Trophoblast cell (in vitro differentiated cells and primary cell): ENCODE measurements at places on chromosomes 5 and 9.

- DNase-seq = no peak
Measured at GRCh38 chr5:76485511-76485910, 82.4 kb downstream of the IQGAP2 start.

DNA sequence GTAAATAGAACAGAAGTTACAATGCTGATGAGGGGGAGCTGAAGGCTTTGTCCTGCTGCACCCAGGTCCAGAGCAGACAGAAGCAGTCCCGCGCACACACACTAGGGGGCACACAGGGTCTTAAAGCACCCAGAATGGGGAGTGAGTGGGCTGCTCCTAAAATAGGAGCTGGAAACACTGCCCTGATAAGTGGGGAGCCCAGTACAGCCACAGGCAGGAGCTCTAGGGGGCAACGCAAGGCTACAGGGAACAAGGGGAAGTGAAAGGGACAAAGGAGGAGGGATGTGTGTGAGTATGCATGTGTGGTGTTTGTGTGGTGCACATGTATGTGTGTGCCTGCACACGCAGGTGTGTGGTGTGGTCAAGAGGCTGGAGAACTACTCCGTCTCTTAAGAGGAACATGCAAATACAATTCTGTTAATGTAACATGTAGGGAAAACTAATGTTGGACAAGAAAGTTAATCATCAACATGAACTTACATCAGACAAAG lies 191.5 kb downstream of the ROR2 start:
- DNase-seq = peak; percentile 8

DNA sequence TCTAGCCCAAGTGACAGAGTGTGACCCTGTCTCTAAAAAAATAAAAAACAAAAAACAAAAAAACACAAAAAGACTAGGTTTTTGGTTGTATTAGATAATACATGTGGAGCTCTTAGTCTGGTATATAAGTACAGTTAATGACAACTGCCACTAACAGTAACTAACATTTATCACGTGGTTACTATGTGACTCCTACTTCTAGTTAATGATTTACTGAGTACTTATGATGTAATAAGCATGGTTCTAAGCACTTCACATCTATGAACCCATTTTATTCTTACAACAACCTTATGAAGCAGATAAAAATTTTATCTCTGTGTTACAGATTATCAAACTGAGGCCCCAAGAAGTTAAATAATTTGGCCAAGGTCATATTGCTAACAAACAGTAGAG lies 6.1 kb upstream of the TMEFF1 start:
- no peak for DNase-seq

DNA sequence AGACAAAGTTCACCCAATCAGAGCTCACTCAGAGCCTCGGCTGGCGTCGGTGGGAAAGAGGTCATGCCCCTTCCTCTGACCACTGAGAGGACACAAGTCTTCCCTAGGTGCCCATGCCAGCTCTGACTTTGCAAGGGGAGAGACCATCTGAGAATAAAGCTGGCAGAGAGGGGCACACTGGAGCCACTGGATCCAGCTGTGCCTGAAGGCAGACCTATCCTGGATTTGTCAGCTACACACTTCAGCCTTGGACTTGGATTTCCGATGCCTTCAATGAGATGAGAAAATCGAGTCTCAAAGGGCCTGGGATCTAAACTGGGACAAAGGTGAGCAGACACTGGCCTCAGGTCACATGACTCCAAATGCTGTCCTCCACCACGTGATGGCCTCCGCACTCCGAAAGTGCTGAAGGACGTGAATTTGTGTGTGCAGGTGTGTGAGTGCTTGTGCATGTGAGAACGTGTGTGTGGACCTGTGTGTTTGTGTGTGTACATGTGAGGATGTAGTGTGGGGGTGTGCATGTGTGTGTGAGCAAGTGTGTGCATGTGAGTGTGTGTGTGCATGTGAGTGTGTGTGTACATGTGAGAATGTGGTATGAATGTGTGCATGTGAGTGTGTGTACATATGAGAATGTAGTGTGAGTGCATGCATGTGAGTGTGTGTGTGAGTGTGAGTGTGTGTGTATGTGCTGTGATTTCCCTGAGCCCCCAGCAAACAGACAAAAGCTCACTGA lies 37.9 kb downstream of the BARX1 start:
- DNase-seq = no peak

- peak; percentile 92 for DNase-seq
Measured at GRCh38 chr9:130940693-130941576, 1.9 kb upstream of the FIBCD1 start.

GRCh38 chr5:177557041-177557647 lies 2.8 kb upstream of the FAM193B start:
- DNase-seq = no peak

GRCh38 chr5:171129308-171129707 lies 179.7 kb upstream of the TLX3 start:
- DNase-seq = no peak

DNA sequence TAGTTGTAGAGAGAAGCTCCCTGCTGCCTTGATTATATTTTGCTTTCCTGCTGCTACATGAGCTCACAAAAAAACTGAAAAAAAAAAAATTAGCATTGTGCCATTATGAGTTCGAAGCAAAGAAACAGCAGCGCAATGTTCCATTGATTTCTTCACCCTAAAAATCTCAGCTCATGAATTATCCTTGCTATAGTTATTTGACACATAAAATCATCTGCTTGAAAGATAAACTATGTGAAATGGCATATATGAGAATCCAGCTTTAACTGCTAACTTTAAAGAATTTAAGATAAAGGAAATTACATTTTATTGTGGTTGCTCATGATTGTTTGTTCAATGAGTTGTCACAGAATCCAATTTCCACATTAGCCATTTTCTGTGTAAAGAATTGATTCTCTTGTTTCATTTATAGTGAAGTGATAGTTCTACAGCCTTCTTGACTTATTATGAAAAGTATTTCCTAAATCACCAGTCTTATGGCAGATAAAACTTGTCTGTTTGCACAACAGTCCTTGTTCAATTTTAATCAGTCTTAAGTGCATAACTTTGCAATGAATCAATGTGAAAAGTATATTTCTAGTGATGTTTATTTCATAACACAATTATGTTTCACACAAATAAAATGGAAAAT lies 1275.0 kb upstream of the CDH9 start:
- no peak for DNase-seq

- no peak for DNase-seq
Measured at GRCh38 chr5:96408210-96408777, 24.8 kb downstream of the PCSK1 start.

DNA sequence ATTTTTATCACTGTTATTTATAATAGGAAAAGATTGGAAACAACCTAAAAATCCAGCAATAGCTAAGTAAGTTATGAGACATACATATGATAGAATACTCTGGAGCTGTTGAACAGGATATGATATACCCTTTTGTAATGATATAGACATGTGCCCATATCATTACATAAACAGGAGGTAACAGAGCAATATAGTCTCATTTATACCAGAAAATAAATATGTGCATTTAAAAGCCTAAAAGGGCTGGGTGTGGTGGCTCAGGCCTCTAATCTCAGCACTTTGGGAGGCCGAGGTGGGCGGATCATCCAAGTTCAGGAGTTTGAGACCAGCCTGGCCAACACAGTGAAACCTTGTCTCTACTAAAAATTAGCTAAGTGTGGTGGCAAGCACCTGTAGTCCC lies 2.3 kb upstream of the FABP6 start:
- DNase-seq = no peak

- peak; percentile 53 for DNase-seq
Measured at GRCh38 chr5:32042551-32042961, 131.6 kb downstream of the GOLPH3 start.

DNA sequence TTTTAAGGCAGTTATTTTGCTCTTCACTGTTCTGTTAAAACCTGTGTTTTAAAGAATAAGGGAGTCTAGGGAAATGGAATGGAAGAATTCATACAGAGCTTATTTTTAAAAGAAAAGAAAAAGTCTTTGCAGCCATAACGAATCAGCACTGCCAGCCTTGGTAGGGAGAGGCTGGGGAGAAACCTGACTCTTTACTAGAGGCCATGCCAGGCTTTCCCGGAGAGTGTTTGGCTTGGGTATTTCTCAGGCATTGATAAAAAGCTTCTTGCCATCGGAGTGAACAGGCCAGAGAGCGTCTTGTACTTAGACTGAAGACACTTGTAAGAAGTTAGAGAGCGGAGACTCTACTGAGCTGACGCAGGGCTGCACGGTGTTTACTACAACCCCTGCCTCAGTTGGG lies 72.7 kb upstream of the NFIL3 start:
- no peak for DNase-seq

- peak; percentile 70 for DNase-seq
Measured at GRCh38 chr5:60843936-60844905, at the start of gene ELOVL7. Gene ELOVL7 (minus strand): TSS chr5:60844269. CDS start chr5:60787397, 56,872 bp downstream.

DNA sequence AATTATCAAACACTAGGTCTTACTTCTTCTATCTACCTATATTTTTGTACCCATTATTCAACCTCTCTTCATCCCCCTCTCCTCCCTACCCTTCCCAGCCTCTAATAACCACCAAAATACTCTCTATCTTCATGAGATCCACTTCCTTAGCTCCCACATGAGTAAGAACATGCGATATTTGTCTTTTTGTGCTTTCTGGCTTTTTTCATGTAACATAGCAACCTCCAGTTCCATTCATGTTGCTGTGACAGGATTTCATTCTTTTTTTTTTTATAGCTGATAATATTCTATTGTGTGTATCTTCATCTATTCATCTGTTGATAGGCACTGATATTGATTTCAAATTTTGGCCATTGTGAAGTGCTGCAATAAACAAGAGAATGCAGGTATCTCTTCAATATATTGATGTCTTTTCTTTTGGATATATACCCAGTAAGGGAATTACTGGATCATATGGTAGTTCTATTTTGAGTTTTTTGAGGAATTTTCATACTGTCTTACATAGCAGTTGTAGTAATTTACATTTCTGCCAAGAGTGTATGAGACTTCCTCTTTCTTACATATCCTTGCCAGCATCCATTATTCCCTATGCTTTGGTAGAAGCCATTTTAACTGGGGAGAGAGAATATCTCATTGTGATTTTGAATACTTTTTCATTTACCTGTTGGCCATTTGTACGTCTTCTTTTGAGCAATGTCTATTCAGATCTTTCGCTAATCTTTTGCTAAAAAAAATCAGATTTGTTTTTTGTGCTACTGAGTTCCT lies 156.8 kb downstream of the DCP2 start:
- no peak for DNase-seq

DNA sequence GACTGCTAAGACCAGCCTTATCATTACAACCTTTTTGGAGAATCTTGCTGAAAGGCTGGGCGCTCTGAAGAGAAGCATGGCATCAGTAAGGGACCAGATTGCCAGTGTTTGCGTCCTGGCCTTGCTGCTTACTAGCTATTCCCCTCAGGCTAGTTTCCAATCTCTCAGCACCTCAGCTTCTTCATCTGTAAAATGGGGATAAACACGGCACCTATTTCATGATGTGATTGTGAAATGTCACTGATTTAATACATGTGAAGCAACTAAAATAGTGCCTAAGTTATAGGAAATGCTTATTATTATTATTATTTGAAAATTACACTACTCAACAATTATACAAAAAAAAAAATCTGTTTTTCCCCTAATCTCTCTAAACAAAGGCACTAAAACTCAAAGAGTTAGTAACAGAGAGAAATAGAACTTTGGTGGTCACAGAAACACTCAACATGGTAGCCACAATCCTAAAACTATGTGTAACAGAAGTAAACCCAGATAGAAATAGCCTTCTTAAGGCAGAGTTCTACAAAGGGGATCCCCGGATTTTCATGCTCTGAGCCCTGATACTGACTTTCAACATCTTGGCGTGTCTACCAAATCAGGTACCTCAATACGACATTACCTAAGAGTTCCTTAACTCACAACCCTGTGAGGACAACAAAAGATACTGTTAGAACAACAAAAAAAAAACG lies 62.0 kb downstream of the ENC1 start:
- DNase-seq = no peak

GRCh38 chr5:37786416-37786815 lies 53.4 kb downstream of the GDNF start:
- DNase-seq = no peak

DNA sequence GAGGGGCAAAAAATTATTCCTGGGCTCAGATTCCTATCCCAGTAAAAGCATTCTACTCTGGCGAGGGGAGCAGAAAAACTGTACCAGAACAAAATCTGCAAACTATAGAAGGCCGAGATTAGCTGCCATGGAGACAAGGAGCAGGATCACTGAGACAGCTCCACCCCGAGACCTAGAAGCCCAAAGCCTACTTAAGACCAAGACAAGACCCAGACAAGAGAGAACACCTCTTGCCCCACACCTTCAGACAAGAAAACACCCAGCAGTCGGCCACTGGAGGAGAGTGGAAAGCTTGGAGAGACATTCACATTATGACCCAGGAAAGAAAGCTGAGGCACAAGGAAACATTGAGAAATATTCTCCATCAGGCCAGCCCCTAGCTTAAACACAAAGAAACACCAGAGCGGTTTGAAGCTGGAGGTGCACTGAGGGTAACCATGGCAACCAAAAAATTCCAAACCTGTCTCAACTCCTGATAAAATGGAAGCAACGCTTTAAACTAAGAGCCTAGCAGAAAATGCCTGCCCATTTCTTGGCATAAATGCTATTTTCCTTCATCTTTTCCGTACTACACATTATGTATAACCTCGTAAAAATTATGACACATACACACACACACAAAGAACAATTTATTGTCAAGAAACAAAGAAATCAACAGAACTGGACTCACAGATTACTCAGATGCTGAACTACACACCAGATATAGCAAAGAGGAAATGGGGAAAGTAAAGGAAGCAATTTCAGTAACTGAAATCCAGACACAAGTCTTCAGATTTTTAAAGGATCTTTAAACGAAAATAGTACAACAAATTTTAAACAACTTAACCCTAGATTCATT lies 53.8 kb upstream of the FTMT start:
- DNase-seq = peak; percentile 23
